Lung (tissue), 17 donors: ENCODE measurements at places on chromosomes 6 and 20.
A peak's percentile ranks its signal among the peaks of the same experiment; 100 is the strongest.

DNA sequence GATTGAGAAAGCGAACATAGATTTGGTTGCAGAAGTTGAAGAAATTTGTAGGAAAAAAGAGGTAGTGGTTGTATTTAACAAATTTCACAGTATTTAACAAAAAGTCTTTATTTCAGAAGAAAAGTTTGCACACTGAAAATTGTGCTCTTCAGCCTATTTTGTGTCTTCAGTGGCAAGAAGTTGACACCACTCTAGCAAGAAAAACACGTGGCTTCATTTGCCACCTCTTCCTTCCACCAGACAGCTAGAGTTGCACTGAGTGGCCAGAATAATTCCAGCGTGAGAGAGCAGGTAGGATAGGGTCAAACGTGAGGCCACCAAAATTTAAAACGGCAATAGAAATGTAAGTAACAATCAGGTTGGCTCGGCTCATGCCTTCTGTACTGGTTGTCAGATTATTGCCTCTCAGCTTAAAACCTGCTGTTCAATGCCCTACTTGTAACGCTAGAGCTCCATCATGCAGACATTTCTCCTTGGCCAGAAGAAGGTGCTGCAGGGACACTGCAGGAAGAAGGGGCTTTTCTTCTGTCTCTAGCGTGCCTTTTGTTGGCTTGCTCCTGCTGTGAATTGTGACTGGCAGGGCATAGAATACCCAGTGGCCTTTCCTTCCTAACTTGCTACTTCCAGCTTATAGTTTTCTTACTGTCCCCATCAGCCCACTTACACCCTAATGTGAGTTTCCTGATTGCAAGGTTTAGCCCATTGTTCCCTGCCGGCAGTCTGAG, 12.1 kb downstream of the TRAPPC3L start:
- no peak for DNase-seq

GRCh38 chr6:154039231-154039842, at the start of gene OPRM1:
Gene OPRM1, plus strand, starts transcription at chr6:154039240. Its CDS starts 305 bp downstream, at chr6:154039545.
- DNase-seq = peak; percentile 68

DNA sequence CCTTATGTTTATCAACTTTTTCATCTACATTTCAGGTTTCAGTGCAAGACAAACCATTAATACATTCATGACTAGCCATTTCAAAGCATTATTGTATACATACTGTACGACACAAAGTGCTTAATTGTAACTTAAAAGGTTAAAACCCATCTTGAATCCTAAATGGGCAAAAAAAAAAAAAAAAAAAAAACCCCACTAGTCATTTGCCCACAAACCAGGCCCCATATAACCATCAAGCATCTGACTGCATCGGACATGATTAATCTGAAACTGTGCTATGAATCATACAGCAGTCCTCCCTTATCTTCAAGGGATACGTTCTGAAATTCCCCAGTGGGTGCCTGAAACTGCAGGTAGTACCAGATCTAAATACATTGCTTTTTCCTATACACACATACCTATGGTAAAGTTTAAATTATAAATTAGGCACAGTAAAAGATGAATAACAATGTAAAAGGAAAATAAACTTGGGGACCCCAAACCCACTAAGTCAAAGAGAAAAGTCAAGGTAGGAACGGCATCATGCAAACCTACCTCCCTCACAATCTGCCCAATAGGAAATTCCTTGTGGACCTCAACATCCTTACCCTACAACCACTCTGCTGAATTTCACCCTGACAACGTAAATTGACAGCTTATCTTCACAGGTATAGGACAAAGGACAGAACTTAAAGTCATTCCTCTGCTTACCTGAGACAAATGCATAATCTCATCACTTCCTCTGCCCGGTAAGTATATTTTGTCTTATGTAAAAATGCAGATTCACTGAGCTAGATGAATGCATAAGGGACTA, 14.3 kb downstream of the B4GALT5 start:
- no peak for DNase-seq

DNA sequence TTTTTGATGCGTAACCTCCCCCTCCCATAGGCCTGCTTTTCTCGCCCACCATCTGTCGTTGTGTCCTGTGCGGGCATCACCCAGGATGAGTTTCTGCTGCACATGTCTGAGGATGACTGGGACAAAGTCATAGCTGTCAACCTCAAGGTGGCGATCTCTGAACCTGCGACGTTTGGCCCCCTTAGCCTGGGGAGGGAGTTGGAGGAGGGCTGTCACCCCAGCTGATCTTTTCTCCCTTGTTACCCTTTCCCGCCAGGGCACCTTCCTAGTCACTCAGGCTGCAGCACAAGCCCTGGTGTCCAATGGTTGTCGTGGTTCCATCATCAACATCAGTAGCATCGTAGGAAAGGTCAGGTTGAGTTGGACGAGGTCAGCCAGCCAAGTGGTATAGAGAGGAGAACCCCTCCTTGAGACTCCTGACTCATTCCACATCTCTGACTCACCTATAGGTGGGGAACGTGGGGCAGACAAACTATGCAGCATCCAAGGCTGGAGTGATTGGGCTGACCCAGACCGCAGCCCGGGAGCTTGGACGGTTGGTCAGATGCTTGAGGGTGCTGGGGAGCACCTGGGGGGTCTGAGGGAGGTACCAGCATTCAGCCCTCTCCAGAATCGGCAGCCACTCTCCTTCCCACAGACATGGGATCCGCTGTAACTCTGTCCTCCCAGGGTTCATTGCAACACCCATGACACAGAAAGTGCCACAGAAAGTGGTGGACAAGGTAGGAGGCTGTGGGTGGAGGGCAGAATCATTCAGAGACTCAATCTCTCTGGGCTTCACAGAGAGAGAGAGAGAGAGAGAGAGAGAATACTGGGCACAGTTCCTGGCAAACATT, 954 bp downstream of the HSD17B8 start:
- DNase-seq = no peak

- DNase-seq = no peak
These were observed 8.8 kb downstream of the DDR1 start for GRCh38 chr6:30893001-30893591.

DNA sequence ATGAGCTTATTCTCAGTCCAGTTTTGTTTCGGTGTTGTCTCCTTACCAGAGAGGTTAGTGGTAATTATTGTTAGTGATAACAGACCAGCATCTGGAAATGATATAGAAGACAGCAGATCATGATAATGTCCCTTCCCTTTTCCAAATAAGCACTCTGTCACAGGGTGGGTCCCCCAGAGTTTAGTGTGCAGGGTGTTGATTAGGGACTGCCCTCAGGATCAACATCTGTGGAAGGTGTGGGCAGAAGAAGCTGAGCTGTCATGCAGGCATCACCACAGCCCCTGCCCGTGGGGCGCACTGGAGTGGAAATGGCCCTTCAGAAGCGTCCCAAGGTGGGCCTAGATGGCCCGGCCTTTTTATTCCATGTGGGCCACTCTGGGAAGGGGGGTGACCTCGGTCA, 67.6 kb upstream of the DTNBP1 start:
- DNase-seq = no peak

DNA sequence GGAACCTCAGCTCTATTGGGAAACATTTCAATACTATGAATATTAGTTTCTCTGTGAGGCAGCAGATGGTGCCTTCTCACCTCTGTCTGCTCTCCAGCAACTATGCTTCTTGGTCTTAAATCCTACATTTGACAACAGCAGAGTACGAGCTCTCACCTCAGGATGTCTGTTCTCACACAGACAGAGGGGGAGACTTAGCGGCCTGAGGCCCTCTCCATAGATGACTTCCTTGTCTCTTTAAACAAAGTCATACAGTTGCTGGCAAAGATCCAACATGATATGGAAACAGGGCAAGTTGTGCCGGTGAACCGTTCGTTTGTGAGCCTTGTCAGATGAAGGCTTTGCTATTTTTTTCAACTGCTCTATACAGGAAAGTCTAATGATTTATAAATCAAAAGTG, 43.7 kb upstream of the GABRR1 start:
- DNase-seq = peak; percentile 46

DNA sequence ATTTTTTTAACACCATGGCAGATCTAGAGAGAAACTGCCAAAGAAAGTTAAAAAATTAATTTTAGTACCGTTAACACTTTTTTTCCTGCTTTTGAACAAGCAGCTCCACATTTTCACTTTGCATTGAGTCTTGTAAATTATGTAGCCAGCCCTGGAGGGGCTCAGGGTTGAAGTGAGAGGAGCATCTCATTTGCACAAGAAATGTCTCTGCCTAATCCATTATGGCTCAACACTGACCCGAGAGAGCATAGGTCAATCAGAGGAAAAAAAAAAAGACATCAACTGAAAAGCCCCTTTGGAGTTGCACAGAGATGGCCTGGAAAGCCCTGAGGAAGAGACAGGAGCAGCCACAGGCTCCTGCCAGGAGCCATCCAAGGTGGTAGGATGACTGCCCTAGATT, 4.3 kb upstream of the SLPI start:
- no peak for DNase-seq

DNA sequence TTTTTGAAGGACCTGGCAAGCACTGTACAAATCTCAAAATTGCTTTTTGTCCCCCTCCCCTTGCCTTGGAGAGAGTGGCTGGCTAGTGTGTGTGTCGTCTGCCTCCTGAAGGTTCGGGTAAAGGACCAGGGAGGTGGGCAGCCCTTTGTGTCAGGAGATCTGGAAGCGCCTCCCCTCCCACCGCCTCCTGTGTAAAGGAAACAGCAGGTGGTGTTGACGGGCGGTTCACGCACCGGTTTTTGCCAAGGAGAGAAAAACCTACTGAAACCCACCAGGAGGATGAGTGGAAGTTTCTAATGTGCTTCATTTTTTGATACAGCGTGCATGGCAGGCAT, 1.2 kb downstream of the ENTPD6 start:
- no peak for DNase-seq

DNA sequence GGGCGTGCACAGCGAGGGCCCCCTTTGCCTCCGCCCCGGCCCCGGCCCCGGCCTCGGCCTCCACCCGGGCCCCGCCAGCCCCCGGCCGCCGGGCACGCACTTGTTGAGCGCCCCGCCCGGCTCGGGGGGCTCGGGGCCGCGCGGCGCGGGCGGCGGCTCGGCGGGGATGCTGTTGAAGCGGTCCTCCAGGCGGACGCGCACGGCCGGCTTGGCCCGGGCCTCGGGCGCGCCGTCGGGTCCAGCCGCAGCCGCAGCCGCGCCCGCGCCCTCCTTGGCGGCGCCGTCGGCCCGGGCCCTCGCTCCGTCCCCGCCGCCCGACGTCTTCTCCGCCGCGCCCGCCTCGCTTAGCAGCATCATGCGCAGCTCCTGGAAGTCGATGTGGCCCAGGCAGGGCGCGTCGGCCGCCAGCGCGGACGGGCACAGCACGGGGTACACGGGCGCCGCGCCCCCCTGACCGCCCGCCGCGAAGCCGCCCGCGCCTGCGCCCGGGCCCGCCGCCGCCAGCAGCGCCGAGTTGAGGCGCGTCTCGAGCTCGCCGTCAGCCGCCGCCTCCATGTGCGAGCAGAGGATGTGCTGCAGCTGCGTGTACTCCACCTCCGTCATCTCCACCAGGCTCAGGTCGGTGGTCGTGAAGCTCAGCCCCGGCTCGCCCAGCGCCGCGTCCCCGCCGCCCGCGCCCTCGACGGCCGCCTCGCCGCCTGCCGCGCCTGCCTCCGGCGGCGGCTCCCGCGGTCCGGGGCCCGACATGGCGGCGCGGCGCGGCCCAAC, 514 bp downstream of the TCFL5 start:
- no peak for DNase-seq

GRCh38 chr6:53074347-53074746, 9.1 kb downstream of the FBXO9 start:
- no peak for DNase-seq

GRCh38 chr6:140202964-140203515, 828.6 kb upstream of the CITED2 start:
- peak; percentile 46 for DNase-seq

GRCh38 chr6:37654727-37655500, 42.8 kb downstream of the MDGA1 start:
- no peak for DNase-seq

DNA sequence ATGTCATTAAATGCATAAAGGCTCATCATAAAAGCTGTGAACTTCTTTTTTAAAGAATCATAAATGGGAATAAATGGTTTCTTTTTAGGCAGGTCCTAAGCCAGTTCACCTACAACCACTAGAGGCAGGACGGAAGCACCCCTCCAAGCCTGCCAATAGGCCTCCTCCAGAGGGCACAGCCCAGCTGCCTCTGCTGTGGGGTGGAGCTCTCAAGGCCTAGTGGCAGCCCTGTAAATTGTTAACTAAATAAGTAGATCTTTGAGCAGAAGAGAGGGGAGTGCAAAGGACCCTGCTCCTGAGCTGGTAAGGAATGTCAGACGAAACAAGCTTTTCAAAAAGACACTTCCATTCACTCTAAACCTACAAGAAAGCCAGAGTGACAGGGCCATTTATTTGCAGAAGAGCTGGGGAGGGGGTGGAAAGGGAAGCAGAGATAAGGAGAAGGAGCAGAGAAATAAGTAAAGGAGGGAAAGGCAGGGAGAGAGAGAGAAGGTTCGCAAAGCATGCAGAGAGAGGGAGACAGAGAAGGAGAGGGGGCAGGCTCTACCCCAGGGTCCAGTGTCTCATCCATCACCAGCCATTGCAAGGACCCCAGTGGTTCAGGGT, 18.0 kb upstream of the MAFB start:
- DNase-seq = peak; percentile 74

GRCh38 chr20:62697468-62697912, 11.1 kb upstream of the NTSR1 start:
- no peak for DNase-seq
